ENCODE measurements at places on chromosomes 5 and 9.

DNA sequence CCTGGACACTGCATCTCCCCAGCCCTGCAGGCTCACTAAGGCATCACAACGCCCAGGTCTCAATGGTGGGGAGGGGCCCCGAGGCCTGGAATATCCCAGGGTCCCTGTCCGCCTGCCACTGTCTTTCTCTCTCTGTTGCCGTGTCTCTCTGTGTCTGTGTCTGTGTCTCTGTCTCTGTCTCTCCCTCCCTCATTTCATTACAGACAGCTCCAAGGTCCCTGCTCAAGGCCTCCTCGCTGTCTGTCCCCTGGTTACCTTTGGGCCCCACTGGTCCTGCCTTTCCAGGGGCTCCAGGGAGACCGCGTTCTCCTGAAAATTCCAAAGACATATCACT lies 3.2 kb downstream of the FCN1 start:
- no peak for DNase-seq

- no peak for DNase-seq
Observed at GRCh38 chr9:7467186-7467585, 332.4 kb downstream of the DMAC1 start.

GRCh38 chr5:98296426-98296825 lies 477.0 kb upstream of the RGMB start:
- DNase-seq = no peak

DNA sequence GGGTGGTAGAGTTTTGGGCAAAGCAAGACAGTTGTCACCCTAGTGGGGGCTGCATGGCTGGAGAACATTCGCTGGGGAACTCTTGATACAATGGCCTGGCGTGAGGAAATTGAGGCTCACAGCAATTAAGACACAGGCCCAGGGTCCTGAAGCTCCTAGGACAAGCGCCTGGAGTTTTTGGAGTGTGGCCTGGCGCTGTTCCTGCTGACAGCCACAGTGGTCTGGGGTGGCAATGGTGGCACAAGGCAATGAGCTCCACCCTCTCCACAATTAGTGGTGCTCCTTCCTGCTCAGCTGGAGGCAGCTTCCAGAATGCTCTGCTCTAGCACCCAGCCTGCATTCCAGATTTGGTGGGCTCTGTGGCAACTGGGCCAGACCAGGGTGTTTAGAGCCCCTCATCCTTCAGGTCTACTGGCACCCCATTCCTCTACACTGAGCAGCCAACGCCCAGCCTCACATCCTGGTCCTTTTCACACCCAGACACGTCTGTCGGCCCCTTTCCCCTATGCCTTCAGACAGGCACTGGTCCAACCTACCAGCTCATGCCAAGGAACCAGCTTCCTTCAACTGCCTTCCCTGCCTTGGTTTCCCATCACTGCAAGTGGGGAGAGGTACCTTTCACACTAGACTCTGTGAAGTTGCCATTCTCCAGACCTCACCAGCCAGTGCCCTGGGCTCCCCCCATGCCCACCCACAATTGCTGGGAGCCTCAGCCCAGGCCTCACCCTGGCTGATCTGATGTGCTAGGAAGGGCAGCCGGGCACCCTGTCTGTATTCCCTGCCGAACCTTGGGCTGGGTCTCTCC lies 138.1 kb upstream of the COL5A1 start:
- DNase-seq = no peak

GRCh38 chr5:116038817-116039216 lies 6.5 kb downstream of the ARL14EPL start:
- DNase-seq = no peak

GRCh38 chr9:122116040-122116439 lies 22.9 kb upstream of the TTLL11 start:
- no peak for DNase-seq

Data from esophagus squamous epithelium (tissue), 5 donors.